ENCODE measurements at places on chromosomes 7 and 10.

DNA sequence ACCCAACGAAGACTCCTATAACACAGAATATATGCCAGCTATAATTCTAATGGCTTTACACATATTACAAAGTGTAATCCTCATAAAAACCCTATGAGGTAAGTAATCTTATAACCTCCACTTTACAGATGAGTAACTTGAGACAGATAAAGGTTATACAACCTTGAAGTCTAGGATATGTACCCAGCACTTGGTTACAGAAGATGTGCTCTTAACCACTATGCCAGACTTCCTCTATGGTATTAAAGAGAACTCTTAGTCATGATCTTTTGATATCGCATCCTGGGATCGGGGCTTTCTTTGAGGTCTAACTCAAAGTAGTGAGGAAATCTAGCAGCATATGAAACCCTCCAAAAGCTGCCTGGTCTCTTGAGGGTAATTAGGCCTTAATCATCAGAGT is 319.2 kb upstream of the LRRN3 start:
- H3K4me3 ChIP-seq, result no peak overlapping the region
- H3K4me1 ChIP-seq, result peaks cover 11% of the 10 kb centered on the region
- DNase-seq, result no peak
- no peaks in the 10 kb centered on the region for H3K36me3 ChIP-seq
- H3K27ac ChIP-seq, result no peak overlapping the region
- no peaks in the 10 kb centered on the region for H3K27me3 ChIP-seq

DNA sequence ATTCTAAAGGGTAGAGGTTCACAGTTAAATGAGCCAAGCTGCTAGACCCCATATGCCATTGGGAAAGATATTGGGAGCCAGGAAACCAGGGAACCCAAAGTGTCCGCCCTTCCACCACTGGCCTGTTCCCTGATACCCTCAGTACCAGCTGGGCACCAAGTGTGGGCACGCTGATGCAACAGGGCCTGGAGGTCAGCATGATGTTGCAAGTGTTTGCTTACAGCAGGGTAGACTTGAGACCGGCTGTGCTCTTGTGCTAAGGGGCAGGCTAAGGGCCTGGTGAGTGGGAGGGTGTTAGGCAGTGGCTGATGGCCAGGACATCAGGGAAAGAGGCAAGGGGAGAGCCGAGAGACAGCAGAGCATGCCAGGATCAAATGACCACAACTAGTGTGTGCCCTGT is 21.0 kb upstream of the MYL7 start:
- H3K4me1 ChIP-seq, result no peaks in the 10 kb centered on the region
- H3K4me3 ChIP-seq, result no peak overlapping the region
- no peak for DNase-seq
- no peaks in the 10 kb centered on the region for H3K36me3 ChIP-seq
- no peaks in the 10 kb centered on the region for H3K27me3 ChIP-seq

GRCh38 chr10:86899670-86900276 is 57.6 kb downstream of the MMRN2 start:
- H3K36me3 ChIP-seq, result peaks cover 2% of the 10 kb centered on the region
- DNase-seq, result no peak
- no peaks in the 10 kb centered on the region for H3K27me3 ChIP-seq

- DNase-seq, result no peak
- no peak overlapping the region for H3K27ac ChIP-seq
- no peak overlapping the region for H3K4me3 ChIP-seq
- no peaks in the 10 kb centered on the region for H3K4me1 ChIP-seq
Observed at GRCh38 chr7:50644586-50644985, 79.4 kb upstream of the DDC start.

GRCh38 chr10:9198611-9199010 is 1144.1 kb downstream of the GATA3 start:
- no peak for DNase-seq
- H3K4me1 ChIP-seq, result no peaks in the 10 kb centered on the region
- H3K27ac ChIP-seq, result no peak overlapping the region

DNA sequence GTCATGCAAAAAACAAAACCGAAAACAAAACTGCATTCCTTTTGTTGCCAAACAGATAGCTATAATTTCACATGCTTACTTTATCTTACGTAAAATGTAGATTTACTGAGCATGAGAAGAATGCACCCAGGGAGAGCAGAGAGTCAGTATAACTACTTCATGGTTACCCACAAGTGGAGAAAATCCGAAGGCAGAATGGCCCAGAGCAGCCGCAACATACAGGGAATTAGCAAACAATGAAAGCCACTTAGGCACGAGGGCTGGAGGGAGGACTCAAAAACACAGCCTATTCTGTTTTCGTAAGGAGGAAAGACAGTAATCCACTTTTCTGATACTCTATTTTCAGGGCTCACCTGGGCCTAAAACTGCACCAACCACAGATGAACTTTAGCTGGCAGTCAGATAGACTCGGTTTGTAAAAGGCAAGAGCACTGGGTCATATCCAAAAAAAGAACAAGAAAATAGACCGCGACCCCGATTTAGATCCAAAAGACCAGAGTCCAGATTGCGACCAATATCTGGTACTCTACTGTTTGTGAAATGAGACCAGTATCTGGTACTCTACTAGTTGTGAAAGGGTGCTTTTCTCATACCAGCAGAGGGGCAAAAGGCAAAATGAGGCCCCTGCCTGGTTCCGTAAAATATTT is 1.3 kb downstream of the ITPRIP start:
- no peak for DNase-seq
- peak overlapping the region; percentile 100 for H3K27ac ChIP-seq
- H3K36me3 ChIP-seq, result no peaks in the 10 kb centered on the region
- H3K4me3 ChIP-seq, result peak overlapping the region; percentile 100
- peaks cover 65% of the 10 kb centered on the region for H3K4me1 ChIP-seq

- H3K4me3 ChIP-seq, result no peak overlapping the region
- H3K36me3 ChIP-seq, result peaks cover 43% of the 10 kb centered on the region
- peaks cover 16% of the 10 kb centered on the region for H3K4me1 ChIP-seq
- H3K27ac ChIP-seq, result peak overlapping the region; percentile 79
Observed at GRCh38 chr7:73700069-73700423, 16.6 kb downstream of the BUD23 start.

- no peaks in the 10 kb centered on the region for H3K27me3 ChIP-seq
- no peak overlapping the region for H3K4me3 ChIP-seq
- no peaks in the 10 kb centered on the region for H3K36me3 ChIP-seq
- H3K4me1 ChIP-seq, result peaks cover 48% of the 10 kb centered on the region
Observed at GRCh38 chr7:77407906-77408305, 8.2 kb downstream of the GSAP start.

DNA sequence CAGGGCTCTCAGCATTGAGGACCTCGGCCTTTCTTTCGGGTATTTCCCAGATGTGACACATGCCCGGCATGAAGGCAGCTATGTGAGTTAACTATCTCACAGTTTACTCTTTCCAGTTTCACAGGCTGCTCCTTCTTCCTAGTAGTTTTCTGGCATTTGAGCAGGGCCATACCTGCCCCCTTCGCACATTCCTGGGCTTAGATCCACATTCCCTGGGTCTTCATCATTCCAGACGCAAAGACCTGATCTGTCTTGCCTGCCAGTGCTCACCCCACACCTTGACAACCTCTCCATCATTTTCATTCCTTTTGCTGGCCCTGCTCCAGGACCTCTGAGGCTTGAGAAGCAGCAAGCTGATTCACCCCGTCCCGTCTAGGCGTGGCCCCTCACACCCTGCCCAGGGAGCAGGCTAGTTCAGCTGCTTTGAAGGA is 227.5 kb downstream of the WDR11 start:
- H3K4me3 ChIP-seq, result no peak overlapping the region
- H3K27me3 ChIP-seq, result peaks cover 2% of the 10 kb centered on the region
- no peaks in the 10 kb centered on the region for H3K36me3 ChIP-seq
- H3K4me1 ChIP-seq, result no peaks in the 10 kb centered on the region

GRCh38 chr7:44269417-44269816 is 56.0 kb downstream of the CAMK2B start:
- no peaks in the 10 kb centered on the region for H3K4me1 ChIP-seq
- no peak overlapping the region for H3K4me3 ChIP-seq
- no peaks in the 10 kb centered on the region for H3K36me3 ChIP-seq
- no peaks in the 10 kb centered on the region for H3K27me3 ChIP-seq

DNA sequence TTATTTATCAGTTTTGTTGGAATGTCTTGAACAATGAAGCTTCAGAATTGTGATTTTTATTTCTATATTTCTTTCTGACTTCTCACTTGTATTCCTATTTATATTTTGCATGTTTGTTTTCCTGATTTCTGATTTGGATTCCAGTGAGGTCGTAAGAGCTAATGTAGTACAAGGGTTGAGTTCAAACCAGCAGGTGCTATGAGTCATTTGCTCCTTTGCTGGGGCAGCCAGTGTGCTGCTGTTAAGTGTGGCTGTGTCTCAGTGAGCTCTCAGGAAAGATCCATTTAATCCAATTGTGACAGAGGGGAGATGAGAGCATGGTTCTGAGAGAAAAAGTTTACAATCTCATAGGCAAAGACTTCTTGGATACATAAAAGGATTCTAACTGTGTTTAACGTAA is 48.6 kb downstream of the MCU start:
- no peaks in the 10 kb centered on the region for H3K27me3 ChIP-seq
- H3K4me3 ChIP-seq, result no peak overlapping the region
- no peak for DNase-seq
- peaks cover 4% of the 10 kb centered on the region for H3K36me3 ChIP-seq

GRCh38 chr7:82158327-82158726 is 285.2 kb downstream of the CACNA2D1 start:
- no peaks in the 10 kb centered on the region for H3K36me3 ChIP-seq
- H3K27me3 ChIP-seq, result no peaks in the 10 kb centered on the region
- H3K4me1 ChIP-seq, result no peaks in the 10 kb centered on the region
- no peak for DNase-seq
- H3K4me3 ChIP-seq, result no peak overlapping the region

GRCh38 chr7:25851332-25852210 is 300.4 kb upstream of the NFE2L3 start:
- peaks cover 7% of the 10 kb centered on the region for H3K36me3 ChIP-seq
- peak; percentile 51 for DNase-seq
- H3K27me3 ChIP-seq, result peaks cover 39% of the 10 kb centered on the region
- H3K4me3 ChIP-seq, result peak overlapping the region; percentile 74
- peaks cover 17% of the 10 kb centered on the region for H3K4me1 ChIP-seq
- H3K27ac ChIP-seq, result peak overlapping the region; percentile 88

- no peaks in the 10 kb centered on the region for H3K27me3 ChIP-seq
- no peaks in the 10 kb centered on the region for H3K36me3 ChIP-seq
- no peaks in the 10 kb centered on the region for H3K4me1 ChIP-seq
- no peak overlapping the region for H3K27ac ChIP-seq
Observed at GRCh38 chr7:8762803-8763202, 329.4 kb downstream of the NXPH1 start.

GRCh38 chr10:60040014-60040662 is 133.8 kb upstream of the CCDC6 start:
- H3K36me3 ChIP-seq, result no peaks in the 10 kb centered on the region
- peaks cover 9% of the 10 kb centered on the region for H3K27me3 ChIP-seq
- no peak overlapping the region for H3K4me3 ChIP-seq
- DNase-seq, result no peak
- no peaks in the 10 kb centered on the region for H3K4me1 ChIP-seq

DNA sequence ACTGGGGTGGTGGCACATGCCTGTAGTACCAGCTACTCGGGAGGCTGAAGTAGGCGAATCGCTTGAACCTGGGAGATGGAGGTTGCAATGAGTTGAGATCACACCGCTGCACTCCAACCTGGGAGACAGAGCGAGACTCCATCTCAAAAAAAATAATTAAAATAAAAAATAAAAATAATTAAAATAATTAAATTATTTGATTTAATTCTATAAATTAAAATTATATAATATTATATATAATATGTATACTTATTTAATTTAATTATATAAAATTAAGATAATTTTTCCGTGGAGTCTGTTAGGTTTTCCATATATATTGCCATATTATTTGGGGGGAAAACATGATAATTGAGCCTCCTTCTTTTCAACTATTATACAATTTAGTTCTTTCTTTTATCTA is 12.0 kb downstream of the WIPF3 start:
- no peak overlapping the region for H3K4me3 ChIP-seq
- no peaks in the 10 kb centered on the region for H3K36me3 ChIP-seq
- peaks cover 32% of the 10 kb centered on the region for H3K27me3 ChIP-seq
- no peak for DNase-seq

GRCh38 chr10:90935581-90936275 is 14.8 kb upstream of the ANKRD1 start:
- no peaks in the 10 kb centered on the region for H3K4me1 ChIP-seq
- H3K27ac ChIP-seq, result no peak overlapping the region
- no peaks in the 10 kb centered on the region for H3K36me3 ChIP-seq
- H3K4me3 ChIP-seq, result no peak overlapping the region
- H3K27me3 ChIP-seq, result peaks cover 4% of the 10 kb centered on the region

GRCh38 chr7:50646069-50646468 is 80.9 kb upstream of the DDC start:
- no peak for DNase-seq
- H3K4me1 ChIP-seq, result no peaks in the 10 kb centered on the region
- H3K27ac ChIP-seq, result no peak overlapping the region
- H3K4me3 ChIP-seq, result no peak overlapping the region
- H3K27me3 ChIP-seq, result no peaks in the 10 kb centered on the region

DNA sequence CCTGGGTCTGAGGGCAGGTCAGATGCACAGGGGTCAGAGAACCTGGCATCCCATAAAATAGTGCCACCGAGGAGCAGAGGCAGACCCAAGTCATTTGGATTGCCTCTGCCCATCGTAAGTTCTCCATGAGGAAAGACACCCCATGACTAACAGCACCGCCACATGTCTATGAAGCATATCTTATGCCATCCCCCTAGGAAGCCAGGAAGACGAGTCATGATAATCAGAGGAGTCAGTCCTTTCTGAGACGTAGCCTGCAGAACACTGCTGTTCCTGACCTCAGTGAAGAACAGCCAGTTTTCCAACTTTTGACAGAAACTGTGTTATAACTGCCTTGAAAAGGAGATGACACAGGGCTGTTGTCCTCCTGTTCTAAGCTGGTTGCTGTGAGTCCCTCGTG is 51.2 kb downstream of the INSYN2A start:
- H3K4me1 ChIP-seq, result no peaks in the 10 kb centered on the region
- no peak for DNase-seq
- no peaks in the 10 kb centered on the region for H3K36me3 ChIP-seq
- H3K4me3 ChIP-seq, result no peak overlapping the region

- no peak overlapping the region for H3K27ac ChIP-seq
- no peaks in the 10 kb centered on the region for H3K4me1 ChIP-seq
- H3K4me3 ChIP-seq, result no peak overlapping the region
- H3K36me3 ChIP-seq, result no peaks in the 10 kb centered on the region
- H3K27me3 ChIP-seq, result no peaks in the 10 kb centered on the region
Observed at GRCh38 chr7:74405191-74405898, 48.4 kb upstream of the GTF2IRD1 start.

GRCh38 chr10:128166151-128166550 is 39.9 kb upstream of the MKI67 start:
- peaks cover 8% of the 10 kb centered on the region for H3K27me3 ChIP-seq
- DNase-seq, result no peak
- no peak overlapping the region for H3K4me3 ChIP-seq

- no peaks in the 10 kb centered on the region for H3K36me3 ChIP-seq
- peak overlapping the region; percentile 70 for H3K27ac ChIP-seq
- H3K4me1 ChIP-seq, result peaks cover 5% of the 10 kb centered on the region
- DNase-seq, result no peak
- H3K4me3 ChIP-seq, result no peak overlapping the region
- H3K27me3 ChIP-seq, result peaks cover 15% of the 10 kb centered on the region
Observed at GRCh38 chr10:49183596-49184542, 4.3 kb downstream of the TMEM273 start.

GRCh38 chr7:44398511-44398911 is 73.1 kb upstream of the CAMK2B start:
- H3K27me3 ChIP-seq, result no peaks in the 10 kb centered on the region
- H3K27ac ChIP-seq, result no peak overlapping the region
- H3K36me3 ChIP-seq, result no peaks in the 10 kb centered on the region
- no peak overlapping the region for H3K4me3 ChIP-seq
- DNase-seq, result no peak
- H3K4me1 ChIP-seq, result peaks cover 18% of the 10 kb centered on the region

- H3K27ac ChIP-seq, result no peak overlapping the region
- peaks cover 2% of the 10 kb centered on the region for H3K4me1 ChIP-seq
- no peak for DNase-seq
- peaks cover 9% of the 10 kb centered on the region for H3K36me3 ChIP-seq
Observed at GRCh38 chr7:139838876-139839275, 9.8 kb downstream of the TBXAS1 start.
